Lower leg skin (tissue), 4 donors: ENCODE measurements at places on chromosomes 12 and 14. TPM values are rescaled to one million over a fixed set of nuclear protein-coding genes. Genes with fewer than 3 reads are reported as not detected.

MYF6 gene
- not detected for total RNA-seq

DNA sequence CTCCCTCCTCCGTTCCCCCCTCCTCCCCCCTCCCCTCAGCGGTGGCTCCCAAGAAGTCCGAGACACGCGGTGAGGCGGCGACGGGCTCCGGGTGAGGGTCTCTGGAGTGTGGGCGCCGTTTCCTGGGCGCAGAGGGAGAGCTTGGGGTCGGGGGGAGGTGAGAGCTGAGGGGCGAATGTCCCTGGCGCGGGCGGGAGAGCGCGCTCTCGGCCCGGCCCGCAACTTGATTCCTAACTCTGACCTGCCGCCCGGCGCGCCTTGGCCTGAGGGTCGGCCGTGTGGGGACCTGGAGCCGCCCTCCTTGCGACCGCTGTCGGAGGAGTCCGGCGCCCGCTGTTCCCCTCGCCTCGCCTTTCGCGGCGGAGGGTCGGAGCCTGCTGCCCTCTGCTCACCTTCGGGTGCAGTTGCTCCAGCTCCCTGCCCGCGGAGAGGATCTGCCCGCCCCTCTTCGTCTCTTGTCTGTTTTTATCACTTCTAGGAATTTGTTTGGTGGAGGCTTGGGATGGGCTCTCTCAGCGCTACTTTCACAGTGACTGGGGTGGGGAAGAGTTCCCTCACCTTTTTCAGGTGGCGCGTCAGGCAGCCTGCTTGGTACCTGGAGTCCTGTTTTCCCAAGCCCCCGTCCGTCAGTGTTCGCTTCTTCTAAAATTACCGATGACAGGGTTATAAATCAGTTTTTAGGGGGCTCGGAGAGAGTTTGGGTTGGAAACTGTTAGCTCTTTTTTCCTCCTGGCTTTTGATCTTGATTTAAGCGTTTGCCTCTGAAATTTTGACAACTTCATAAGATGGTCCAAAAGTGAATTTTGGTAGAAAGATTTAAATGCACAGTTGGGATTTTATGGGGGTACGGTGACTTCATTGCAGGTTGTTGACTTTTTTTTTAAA, 495 bp downstream of the ADIPOR2 start:
- peak; percentile 88 for DNase-seq

DNA sequence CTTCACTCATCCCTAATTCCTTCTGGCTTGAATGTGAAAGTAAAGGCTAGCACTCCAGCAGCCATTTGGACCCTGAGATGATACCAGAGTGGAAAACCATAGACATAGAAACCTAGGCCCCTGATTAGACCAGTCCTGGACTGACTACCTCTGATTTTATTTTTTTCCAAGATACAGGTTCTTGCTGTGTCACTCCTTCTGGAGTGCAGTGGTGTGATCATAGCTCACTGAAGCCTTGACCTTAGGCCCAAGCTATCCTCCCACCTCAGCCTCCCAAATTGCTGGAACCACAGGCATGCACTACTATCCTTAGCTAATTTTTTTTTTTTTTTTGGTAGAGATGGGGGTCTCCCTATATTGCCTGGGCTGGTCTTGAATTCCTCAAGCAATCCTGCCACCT, 74.4 kb upstream of the STAC3 start:
- DNase-seq: no peak

DNA sequence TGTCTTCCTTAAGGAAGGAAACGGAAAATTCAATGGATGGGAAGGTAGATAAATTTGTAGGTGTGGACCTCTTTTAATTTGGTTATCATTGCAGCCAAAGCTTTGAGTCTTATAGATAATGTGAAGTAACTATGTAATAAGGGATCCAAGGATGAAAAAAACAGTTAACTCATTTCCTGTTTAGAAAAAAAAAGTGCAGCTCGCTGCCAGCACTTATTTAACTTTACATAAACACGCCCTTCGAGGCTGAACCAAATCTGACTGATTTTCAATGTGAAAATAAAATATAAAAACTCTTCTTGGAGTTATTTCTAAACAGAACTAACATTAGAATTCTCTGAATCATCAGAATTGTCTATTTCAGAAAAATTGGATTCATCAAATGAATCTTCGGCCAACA, 7.0 kb downstream of the NUBPL start:
- no peak for DNase-seq

DNA sequence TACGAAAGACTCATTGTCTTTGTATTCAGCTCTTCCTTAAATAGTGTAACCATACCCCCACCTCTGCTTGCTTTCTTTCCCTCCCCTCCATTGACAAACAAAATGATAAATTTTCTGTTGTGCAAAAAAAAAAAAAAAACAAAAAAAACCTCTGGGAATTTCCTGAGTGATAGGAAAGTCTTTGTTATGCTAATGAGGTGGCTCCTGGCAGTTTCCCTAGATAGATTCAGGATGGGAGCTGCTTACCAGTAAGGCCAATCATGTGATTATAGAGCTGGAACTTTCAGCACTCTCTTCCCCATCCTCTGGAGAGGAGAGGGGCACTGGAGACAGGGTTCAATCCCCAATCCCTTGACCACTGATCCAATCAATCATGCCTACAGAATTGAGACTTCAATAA, 120.5 kb downstream of the NUAK1 start:
- no peak for DNase-seq

DNA sequence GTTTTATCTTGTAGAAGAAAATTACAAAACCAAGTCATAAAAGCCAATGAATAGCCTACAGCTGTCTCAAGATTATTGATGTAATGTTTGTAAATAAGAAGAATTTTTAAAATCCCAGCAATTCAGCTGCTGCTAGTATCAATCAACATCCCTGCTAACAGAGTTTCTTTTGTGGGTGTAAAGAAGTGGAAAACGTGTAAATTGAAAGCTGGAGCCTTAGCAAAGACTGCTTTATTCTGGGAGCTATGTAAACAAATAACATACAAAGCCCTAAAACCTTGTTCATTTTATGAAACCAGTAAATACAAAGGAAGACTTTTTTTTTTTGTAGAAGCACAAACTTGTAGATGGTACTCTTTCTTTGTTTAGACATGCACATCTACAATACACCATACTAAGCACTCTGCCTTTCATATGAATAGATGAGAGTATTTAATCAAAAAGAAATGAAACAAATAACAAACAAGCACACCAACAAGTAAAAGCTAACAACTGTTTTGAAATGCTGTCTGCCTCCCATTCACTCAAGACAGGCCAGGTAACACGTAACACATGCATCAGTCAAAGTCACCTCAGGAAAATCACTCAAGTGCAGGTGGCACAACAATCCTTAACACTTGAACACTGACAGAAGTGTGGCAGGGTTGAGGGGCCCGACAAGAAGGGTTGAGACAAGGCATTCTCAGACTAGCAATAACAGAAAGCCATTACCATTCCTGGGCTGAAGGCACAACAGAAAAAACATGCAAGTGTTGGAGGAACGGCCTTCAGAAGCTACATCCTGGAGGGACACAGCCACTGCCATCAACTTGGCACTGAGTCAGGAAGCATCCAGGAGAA, 1364.0 kb upstream of the SEL1L start:
- DNase-seq: no peak

- peak; percentile 76 for DNase-seq
These were observed 27.7 kb downstream of the PPP2R5C start for GRCh38 chr14:101789222-101789621.

- no peak for DNase-seq
These were observed 204.7 kb downstream of the EPS8 start for GRCh38 chr12:15584366-15585041.

SAMD15 gene
- total RNA-seq: not detected

PPFIBP1 gene
- 55.3 TPM for total RNA-seq
